ENCODE measurements at places on chromosomes 6 and 20. TPM values are rescaled to one million over a fixed set of nuclear protein-coding genes. Genes with fewer than 3 reads are reported as not detected.
A peak's percentile ranks its signal among the peaks of the same experiment; 100 is the strongest.

RIPPLY2 gene
- 21.6 TPM for total RNA-seq

SPATS1 gene
- 0.41 TPM for total RNA-seq

GRCh38 chr6:27214126-27214601 lies 33.3 kb upstream of the PRSS16 start:
- DNase-seq, result no peak

DNA sequence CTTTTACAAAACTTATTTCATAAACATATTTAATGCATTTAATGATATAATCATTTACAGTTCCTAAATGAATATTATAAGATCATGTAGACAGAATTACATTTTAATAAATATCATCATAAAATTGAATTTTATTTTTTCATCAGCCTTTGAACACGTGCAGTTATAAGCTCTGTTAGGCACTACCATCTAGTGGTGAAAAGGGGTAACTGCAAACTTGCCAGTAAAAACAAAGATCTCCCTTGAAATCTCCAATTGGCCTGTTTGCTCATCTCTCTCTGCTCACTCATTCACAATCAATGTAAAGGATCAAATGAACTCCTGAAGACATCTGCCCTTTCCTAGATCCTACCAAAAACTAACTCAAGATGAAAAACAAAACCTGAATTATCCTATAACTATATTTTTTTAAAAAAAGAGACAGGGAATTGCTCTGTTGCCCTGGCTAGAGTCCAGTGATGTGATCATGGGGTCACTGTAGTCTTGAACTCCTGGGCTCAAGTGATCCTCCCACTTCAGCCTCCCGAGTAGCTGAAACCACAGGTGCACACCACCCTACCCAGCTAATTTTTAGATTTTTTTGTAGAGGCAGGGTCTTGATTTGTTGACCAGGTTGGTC lies 31.7 kb downstream of the SAMHD1 start:
- peak; percentile 64 for DNase-seq

DNA sequence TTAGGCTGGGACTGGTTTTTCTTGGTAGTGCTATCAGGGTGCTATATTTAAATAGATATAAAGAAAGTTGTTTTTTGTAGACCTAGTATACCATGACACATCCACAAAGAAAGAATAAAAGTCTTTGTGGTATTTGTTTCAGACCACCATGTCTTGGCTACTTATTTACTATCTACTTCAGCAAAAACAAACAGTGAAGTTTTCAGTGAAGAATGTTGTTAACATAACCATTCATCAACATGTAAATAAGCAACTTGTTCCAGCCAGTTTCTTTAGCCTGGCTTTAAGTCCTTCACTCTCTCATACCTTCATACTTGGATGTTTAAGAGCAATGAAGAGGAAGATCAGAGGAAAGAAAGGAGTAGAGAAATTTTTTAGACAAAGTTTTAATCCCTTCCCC lies 624.1 kb downstream of the CD109 start:
- no peak for DNase-seq

All from frontal cortex (tissue), 4 donors.